ENCODE measurements at places on chromosomes 5 and 9.
A peak's percentile ranks its signal among the peaks of the same experiment; 100 is the strongest.

DNA sequence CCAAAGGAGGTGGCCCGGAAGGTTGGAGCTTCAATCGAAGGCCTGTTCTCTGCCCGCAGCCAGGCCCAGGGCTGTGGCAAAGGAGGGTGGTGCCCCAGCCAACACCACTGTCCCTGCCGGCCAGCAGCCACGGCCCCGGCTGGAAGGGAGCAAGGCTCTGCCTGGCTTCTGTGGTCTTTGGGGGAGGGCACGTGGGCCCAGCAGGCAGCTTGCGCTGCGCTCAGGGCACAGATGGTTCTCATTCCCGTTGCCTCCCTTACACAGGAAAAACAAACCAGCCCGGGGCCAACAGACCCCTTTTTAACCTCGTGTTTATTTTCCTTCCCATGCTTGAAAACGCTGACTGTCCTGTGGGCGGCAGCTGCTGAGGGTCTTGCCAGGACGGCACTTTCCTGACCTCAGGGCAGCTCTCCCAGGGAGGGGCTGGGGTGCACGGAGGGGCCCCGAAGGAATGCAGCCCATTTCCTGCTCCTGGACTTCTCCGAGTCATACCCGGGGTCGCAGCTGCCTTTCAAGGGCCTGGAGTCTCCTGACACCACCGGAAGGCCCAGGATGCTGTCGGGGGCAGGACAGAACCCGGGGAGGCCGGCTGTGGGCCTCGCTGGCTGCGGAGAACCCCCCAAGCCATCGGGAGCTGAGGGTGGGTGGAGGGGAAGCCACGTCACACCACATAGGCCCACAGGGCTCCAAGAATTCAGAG is 1.1 kb upstream of the GPSM1 start:
- DNase-seq: no peak
- no peak overlapping the region for H3K4me3 ChIP-seq
- peaks cover 6% of the 10 kb centered on the region for H3K4me1 ChIP-seq
- no peaks in the 10 kb centered on the region for H3K36me3 ChIP-seq

DNA sequence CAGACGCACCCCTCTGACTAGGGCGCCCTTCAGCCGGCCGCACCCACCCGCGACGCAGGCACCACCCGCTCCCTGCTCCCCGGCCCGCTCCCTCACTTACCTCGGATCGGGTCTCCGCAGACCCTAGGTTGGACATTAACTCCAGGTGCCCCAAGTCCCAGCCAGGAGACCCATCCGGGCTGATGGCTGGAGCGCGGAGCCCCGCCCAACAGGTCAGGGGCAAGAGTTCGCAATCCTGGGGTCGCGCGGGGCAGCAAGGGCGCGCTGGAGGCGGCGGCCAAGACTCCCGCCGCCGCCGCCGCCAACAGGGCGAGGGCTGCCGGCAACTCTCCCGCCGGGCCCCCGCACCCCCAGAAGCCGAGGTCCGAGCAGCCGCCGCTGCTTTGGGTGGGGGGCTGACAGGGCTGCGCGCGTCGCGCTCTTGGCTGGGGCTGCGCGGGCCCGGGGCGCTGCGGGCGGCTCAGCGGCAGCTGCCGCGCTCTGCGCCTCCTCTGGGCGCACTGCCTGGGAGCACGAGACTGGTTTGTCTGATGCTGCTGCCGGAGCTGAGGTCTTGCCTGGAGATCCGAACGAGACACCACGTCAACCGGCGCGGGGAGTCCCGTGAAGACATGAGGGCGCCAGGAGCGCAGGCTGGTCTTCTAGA is at the start of gene GDNF:
GDNF (minus strand) TSS at position 635 of the 646 bp plus-strand sequence. CDS start 5,245 bp downstream, outside the sequence.
- H3K36me3 ChIP-seq: no peaks in the 10 kb centered on the region
- H3K4me1 ChIP-seq: peaks cover 6% of the 10 kb centered on the region
- H3K27me3 ChIP-seq: peaks cover 8% of the 10 kb centered on the region
- no peak for DNase-seq
- no peak within 1 kb of the TSS for H3K27ac ChIP-seq
- H3K4me3 ChIP-seq: no peak within 1 kb of the TSS

DNA sequence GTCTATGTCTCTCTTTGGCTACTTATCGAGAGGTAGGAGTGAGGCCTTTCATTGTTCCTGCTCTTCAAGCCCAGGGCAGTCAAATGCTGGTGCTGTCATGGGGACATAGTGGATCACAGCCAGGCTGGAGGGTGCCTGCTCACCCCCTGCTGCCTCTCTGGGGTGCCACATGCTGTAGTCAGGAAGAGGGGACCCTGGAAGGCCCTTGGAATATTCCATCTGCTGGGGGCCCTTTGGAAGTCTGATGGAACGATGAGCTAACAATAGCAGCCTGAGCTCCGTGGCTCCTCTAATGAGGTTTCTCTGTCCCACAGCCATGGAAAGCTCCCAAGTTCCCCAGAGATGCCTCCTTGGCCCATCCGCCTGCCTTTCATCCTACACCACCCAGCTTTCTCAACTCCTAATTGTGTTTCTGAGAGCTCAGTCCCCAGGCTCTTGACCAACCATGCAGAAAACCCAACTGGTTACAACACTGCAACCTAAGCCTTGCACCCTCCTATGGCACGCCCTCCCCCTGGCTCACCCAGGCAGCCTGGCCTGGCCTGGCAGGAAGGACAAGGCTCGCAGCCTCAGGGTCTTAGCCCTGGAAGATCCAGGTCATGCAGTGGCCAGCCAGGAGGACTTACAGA is 91.7 kb downstream of the NRG2 start:
- no peak for DNase-seq
- H3K4me1 ChIP-seq: no peaks in the 10 kb centered on the region
- H3K27me3 ChIP-seq: peaks cover 3% of the 10 kb centered on the region
- no peak overlapping the region for H3K4me3 ChIP-seq
- no peak overlapping the region for H3K27ac ChIP-seq
- no peaks in the 10 kb centered on the region for H3K36me3 ChIP-seq

DNA sequence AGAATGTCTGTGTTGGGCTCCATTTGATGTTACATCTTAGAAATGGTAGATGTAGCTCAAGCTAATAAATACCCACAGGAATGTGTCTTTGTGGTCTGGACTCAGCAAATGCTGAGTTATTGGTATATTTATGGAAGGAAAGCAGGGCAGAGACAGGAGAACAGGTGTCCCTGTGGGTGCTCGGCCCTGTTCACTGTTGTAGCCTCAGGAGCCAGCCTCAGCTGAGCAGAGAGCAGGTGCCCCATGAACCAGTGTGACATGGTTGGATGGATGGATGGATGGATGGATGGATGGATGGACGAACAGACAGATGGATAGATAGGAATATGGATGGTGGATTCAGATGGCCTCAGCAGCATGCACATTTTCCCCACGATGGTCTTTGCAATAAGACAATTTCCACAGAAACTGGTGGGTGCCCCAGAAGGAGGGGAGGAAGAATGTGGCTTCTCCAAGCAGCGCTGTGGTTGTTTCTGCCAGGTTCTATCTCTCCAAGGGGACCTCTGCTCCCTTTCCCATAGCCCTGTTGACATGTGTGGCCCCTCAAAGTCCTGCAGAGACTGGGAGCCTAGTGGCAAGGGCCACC is 8.2 kb upstream of the IRF1 start:
- peaks cover 2% of the 10 kb centered on the region for H3K27me3 ChIP-seq
- peak overlapping the region; percentile 99 for H3K27ac ChIP-seq
- H3K4me1 ChIP-seq: peaks cover 54% of the 10 kb centered on the region
- H3K36me3 ChIP-seq: no peaks in the 10 kb centered on the region
- no peak for DNase-seq

GRCh38 chr5:72041654-72042053 is 65.6 kb upstream of the MAP1B start:
- no peaks in the 10 kb centered on the region for H3K4me1 ChIP-seq
- no peak for DNase-seq
- peaks cover 2% of the 10 kb centered on the region for H3K27me3 ChIP-seq
- H3K36me3 ChIP-seq: no peaks in the 10 kb centered on the region
- no peak overlapping the region for H3K4me3 ChIP-seq

DNA sequence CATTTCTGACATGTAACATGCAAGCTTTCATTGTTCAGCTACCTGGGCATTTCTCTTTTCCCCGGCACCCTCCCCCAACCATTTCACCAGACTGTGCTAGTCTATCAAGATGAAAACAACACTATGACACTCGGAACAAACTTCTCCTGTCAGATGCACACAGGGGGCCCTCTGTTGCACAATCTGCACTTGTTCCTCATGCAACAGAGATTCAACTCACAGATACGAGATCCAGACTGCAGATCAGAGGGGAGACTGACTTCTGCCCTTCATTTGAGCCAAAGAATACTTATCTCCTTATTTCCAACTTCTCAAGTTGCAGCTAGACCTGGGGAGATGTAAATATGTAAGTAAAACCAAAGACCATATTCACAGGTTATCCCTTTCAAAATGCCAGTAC is 15.7 kb upstream of the FST start:
- H3K4me3 ChIP-seq: no peak overlapping the region
- H3K36me3 ChIP-seq: no peaks in the 10 kb centered on the region
- no peak overlapping the region for H3K27ac ChIP-seq
- no peak for DNase-seq
- peaks cover 4% of the 10 kb centered on the region for H3K27me3 ChIP-seq
- no peaks in the 10 kb centered on the region for H3K4me1 ChIP-seq

DNA sequence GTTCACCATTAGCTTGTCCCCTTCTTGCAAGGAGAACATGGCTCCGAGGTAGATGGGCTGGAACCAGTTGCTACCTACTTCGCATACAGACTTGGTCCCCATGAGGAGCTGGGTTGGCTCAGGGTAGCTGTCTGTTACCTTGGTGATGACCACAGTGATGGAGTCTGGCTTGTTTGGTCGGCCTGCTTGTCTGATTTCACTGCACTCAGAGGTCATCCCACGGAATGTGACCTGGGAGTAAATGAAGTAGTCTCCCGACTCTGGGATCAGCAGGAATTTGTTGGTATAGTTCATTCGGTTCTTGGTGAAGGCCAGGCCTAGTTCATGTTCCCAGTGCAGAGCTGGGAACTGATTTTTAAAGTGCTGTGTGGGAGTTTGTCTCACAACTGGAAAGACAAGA is 15.3 kb downstream of the TNFSF15 start:
- no peaks in the 10 kb centered on the region for H3K36me3 ChIP-seq
- no peaks in the 10 kb centered on the region for H3K27me3 ChIP-seq
- no peak for DNase-seq
- H3K4me1 ChIP-seq: no peaks in the 10 kb centered on the region

- no peak overlapping the region for H3K27ac ChIP-seq
- H3K36me3 ChIP-seq: no peaks in the 10 kb centered on the region
- H3K4me1 ChIP-seq: no peaks in the 10 kb centered on the region
- peaks cover 7% of the 10 kb centered on the region for H3K27me3 ChIP-seq
Measured at GRCh38 chr5:1651971-1652872, 128.5 kb upstream of the LPCAT1 start.

DNA sequence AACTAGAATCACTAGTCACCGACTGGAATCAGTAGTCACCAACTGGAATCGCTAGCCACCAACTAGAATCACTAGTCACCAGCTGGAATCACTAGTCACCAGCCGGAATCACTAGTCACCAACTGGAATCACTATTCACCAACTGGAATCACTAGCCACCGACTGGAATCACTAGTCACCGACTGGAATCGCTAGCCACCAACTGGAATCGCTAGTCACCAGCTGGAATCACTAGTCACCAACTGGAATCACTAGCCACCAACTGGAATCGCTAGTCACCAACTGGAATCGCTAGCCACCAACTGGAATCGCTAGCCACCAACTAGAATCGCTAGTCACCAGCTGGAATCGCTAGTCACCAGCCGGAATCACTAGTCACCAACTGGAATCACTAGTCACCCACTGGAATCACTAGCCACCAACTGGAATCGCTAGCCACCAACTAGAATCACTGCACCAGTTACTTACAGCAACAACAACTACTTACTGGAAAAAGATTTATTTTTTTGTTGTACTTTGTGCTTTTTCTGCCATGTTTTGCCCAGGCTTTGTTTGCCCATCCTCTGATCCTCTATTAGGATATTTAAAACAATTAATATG is 25.7 kb upstream of the FLT4 start:
- H3K4me1 ChIP-seq: peaks cover 9% of the 10 kb centered on the region
- H3K27me3 ChIP-seq: peaks cover 9% of the 10 kb centered on the region
- H3K4me3 ChIP-seq: no peak overlapping the region
- no peak for DNase-seq

DNA sequence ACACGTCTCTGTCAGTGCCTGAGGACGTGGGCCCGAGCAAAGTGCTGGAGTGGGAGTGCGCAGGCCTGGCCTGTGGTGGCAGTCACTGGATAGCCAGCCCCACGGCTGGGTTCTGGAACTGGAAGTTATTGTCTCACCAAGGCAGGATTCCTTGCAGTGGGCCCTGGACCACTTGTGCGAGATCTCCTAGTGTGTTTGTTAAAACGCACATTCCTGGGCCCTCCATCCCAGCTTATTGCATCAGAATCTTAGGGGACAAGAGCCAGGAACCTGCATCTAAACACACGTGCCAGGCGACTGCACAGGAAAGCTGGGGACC is 26.9 kb downstream of the PTPA start:
- H3K4me3 ChIP-seq: no peak overlapping the region
- no peak for DNase-seq
- H3K36me3 ChIP-seq: peaks cover 17% of the 10 kb centered on the region
- peaks cover 6% of the 10 kb centered on the region for H3K27me3 ChIP-seq
- H3K4me1 ChIP-seq: peaks cover 33% of the 10 kb centered on the region
- no peak overlapping the region for H3K27ac ChIP-seq

- H3K27me3 ChIP-seq: no peaks in the 10 kb centered on the region
- H3K4me3 ChIP-seq: no peak overlapping the region
- no peak for DNase-seq
- peaks cover 19% of the 10 kb centered on the region for H3K4me1 ChIP-seq
- no peak overlapping the region for H3K27ac ChIP-seq
Measured at GRCh38 chr5:147659166-147659929, 123.2 kb downstream of the JAKMIP2 start.

GRCh38 chr5:172078726-172079345 is 72.4 kb upstream of the FBXW11 start:
- peak overlapping the region; percentile 84 for H3K27ac ChIP-seq
- H3K4me1 ChIP-seq: peaks cover 14% of the 10 kb centered on the region
- peaks cover 31% of the 10 kb centered on the region for H3K36me3 ChIP-seq
- DNase-seq: no peak
- H3K27me3 ChIP-seq: peaks cover 20% of the 10 kb centered on the region

DNA sequence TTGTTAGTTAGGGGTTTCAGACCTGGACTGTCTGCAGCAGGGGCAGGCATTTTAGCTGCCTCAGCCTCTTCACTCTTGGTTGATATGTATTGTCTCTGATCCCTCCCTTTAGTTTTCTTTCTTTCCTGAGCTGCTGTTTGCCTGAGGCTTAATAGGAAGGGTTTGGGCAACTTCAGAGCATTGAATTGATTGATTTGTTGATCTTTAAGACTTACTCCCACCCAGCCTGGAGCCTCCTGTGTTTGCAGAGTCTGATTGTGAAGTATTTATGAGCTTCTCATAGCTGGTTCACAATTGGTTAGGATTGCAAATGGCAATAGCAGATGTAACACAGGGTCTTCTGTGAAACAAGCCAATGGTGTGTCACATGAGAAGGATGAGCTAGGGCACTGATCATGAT is 671.8 kb upstream of the SEMA6A start:
- H3K27me3 ChIP-seq: peaks cover 2% of the 10 kb centered on the region
- no peak overlapping the region for H3K4me3 ChIP-seq
- no peaks in the 10 kb centered on the region for H3K36me3 ChIP-seq
- no peak overlapping the region for H3K27ac ChIP-seq

DNA sequence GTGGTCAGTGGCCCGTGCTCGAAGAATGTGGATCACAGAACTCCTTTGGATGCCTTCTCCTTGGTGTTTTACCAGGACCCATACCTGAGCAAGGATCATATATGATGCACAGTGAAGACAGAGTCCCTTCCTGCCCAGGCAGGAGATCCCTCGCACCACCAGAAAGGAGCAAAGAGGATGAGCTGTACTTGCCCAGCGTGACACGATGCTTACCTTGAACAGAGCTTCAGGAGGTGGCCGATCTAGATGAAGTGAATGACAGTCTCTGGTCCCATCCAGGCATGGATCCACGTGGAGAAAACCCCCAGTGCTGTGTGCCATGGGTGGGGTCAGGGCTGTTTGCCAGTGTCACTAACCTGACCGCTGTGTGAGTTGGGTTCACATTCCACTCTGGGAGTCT is 455.4 kb downstream of the GADD45G start:
- peaks cover 8% of the 10 kb centered on the region for H3K27me3 ChIP-seq
- H3K27ac ChIP-seq: no peak overlapping the region
- DNase-seq: no peak
- H3K36me3 ChIP-seq: no peaks in the 10 kb centered on the region
- no peak overlapping the region for H3K4me3 ChIP-seq
